ENCODE measurements at places on chromosomes 3 and 15.

- no peak for DNase-seq
Observed at GRCh38 chr3:155089495-155089894, 9.4 kb downstream of the MME start.

DNA sequence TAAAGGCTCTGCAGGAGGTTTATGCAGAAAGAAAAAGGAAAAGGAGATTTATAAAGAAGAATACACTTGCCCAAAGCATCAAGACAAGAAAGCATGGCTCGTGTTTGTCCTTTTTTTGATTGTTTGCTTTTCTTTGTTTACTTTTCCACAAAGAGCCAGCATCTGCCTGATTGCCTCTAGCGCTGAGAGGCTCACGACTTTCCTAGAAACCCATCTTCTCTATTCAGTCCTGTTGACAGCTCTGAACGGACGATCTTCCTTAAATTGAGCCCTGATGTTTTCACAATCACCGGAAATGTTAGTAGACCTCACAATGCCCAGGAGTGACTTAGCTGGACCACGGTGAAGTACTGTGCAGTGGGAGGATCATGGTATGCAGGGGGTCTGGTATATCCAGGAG, 12.4 kb downstream of the GP5 start:
- no peak for DNase-seq

DNA sequence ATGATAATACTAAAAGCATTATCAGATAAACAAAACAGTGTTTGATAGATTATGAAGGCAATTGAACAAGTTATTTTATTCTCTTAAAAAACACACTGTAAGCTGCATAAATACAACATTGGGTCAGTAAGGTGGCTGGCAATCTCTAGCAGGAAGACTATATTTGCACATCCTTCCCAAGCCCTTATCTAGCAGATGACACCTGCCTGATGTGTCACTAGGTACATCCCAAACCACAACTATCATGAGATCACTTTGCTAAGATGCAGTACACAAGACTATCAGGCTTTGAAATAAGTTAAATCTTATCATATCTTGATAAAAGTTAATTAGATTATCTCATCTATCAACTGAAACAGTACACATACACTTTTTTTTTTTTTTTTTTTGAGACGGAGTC, 417.4 kb downstream of the MECOM start:
- DNase-seq, result no peak

- DNase-seq, result peak; percentile 69
Observed at GRCh38 chr3:176937541-176937940, 259.7 kb downstream of the TBL1XR1 start.

- no peak for DNase-seq
Observed at GRCh38 chr3:53996141-53996874, 104.6 kb upstream of the SELENOK start.
